ENCODE measurements at places on chromosomes 6 and 20.
A peak's percentile ranks its signal among the peaks of the same experiment; 100 is the strongest.

DNA sequence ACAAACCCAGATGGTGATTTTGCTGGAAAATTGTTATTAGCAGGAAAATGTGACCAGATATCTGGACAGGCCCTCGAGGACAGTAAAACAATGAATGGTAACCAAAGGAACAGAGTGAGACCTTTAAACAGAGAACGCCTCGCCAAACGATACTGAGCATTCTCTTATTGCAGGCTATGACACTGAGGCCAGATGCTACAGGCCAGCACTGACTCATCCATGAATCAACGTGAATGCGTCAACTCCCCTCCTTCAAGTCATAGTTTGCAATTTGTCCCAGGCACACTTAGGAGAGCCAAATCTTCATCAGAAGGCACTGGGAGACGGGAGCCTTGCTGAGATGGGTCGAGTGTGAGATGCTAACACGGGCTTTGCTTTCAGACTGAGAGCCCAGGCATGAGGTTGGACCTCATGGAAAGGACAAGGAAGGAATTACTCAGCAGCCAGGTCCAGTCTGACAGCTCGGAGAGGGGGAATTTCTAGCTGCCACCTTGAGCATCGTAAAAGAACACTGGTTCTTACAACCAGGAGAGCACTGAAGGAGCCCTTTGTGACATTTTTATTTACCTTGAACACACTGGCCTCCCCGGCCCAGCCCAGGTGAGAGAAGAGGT lies 60.7 kb downstream of the BMP7 start:
- DNase-seq, result peak; percentile 56

- DNase-seq, result no peak
Measured at GRCh38 chr6:97665446-97665845, 382.4 kb upstream of the MMS22L start.

GRCh38 chr6:113450061-113450465 lies 407.1 kb upstream of the MARCKS start:
- no peak for DNase-seq

- no peak for DNase-seq
Measured at GRCh38 chr6:121614115-121614514, 178.7 kb downstream of the GJA1 start.

GRCh38 chr20:45467861-45468260 lies 1.7 kb upstream of the WFDC2 start:
- DNase-seq, result no peak

DNA sequence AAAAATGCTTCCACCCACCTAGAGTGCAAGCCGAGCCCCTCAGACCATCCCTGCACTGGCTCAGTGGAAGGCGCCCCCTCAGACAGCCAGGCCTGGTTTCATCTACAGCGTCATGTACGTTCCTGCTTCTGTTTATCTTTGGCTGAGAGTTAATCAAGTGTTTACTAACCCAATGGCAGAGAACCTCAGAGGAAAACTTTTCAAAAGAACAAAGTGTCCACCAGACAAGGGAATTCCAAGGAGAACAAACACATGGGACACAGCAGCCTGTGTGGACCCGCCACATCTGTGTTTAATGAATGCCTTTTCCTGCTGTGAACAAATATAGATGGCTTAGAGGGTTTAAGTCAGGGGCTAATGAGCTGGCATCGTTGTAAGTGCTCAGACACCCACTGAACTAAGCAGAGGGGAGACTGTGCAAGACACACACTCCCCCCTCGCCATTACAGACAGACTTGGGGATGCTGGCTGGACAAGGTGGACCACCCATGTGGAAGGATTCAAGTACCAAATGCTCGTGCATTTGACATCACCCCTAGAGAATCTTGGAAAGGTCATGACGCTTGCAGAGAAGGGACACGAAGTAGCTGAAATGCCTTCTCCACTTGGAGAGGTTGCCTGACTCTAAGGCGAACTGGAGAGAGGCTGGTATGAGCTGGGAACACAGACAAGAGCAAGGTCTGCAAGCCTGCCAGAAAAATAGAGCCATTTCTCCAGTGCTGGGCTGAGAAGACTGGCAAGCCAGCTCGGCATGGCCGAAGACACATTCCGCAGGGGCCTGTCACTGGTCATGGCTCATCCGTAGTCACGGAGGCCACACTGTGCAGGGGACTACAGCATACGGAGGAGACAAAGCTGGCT lies 53.5 kb upstream of the NXT1 start:
- DNase-seq, result no peak

DNA sequence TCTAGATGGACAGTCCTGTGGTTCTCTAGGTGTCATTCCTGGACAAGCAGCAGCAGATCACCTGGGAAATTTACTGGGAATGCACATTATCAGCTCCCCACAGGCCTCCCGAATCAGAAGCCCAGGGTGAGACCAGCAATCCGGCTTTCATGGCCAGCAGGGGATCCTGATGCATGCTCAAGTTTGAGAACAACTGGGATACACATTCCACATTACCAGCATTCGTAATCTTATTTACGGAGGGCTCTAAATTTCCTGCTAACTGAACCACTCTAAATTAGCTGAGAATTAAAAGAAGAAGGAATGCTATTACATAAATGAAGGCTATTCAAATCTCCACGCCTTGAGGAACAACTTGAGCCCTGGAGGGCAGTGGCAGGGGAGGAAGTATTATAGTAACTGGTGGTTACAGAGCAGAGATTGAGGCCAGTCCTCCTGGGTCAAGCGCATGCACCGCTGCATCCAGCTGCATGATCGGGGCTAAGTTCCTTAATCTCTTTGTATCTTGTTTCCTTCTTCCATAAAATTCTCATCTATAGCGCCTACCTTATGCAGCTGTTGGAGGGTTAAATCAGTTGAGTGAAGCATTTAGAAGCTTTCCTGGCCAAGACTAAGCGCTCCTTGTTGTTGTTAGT lies 403.7 kb downstream of the CDH26 start:
- no peak for DNase-seq

- DNase-seq, result no peak
Measured at GRCh38 chr6:31197559-31198305, 27.2 kb upstream of the POU5F1 start.
